Stimulated activated CD8-positive, alpha-beta memory T cell treated with anti-CD3 and anti-CD28 coated beads, Interleukin-15, amount 100 ng/mL, for 24 hours (primary cell): ENCODE measurements at places on chromosomes 6 and 20.

- no peak for DNase-seq
Measured at GRCh38 chr6:90413396-90413795, 116.8 kb upstream of the BACH2 start.

GRCh38 chr6:129859524-129859923, 1.6 kb downstream of the TMEM244 start:
- no peak for DNase-seq

DNA sequence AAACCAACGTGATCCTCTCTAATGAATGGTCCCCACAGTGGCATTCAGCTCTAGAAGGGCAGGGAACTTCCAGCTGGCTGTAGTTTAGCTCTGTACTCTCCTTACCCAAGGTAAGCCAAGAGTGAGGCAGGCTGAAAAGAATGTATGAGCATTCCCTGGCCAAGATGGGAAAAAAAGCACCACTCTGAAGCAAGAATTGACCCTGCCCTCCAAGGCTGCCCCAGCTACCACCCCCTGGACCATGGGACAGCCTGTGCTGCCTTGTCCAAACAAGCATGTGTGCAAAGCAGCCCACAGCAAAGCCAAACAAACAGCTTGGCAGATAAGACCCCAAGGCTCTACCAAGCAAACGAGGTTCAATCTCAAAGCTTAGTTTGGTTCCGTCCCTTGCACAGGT, 73.9 kb downstream of the GFOD1 start:
- no peak for DNase-seq

GRCh38 chr6:159862103-159862502, 28.7 kb upstream of the MAS1 start:
- no peak for DNase-seq

DNA sequence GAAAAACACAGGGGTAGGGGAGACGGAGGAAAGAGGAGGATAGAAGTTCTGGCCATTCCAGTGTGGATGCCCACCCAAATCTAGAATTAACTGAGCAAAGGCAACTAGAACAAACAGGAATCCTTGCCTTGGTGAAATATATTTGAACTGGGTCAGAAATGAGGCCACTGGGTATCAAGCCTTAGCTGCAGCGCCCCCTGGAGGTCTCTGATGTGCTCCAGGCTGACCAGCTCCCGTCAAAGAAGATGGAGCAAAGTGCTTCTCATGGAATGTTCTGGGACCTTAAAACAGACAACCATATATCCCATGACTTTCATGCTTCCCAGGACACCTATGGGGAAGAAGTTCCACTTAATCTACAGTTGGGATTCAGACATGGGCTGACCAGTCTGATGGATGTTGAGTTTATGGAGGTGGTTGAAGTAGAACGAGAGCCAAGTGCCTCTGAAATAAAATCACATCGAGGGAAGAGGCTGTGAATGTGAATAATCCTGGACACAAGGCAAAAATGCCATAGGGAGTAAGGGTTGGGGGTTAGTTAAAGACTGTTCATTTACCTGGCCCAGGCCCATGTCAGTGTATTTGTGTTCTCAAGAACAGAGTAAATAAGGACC, 50.4 kb downstream of the HLA-DPB1 start:
- DNase-seq = peak; percentile 48

DNA sequence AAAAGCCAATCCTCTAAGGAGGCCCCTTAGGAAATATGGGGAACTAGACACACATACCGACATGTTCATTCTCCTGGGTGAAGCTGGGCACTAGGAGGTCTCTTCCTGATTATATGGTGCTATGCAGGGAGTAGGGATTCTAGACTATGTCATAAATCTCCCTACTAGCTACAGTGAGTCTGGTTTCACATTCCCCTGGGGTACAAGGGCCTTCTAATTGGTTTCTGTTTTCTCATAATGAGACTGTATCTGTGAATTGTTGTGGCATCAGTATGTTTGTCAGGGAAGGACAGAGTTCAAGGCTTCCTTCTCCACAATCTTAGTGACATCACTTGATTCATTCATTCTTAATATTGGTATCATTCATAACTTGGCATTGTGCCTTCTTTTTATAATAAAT, 103.5 kb downstream of the TINAG start:
- no peak for DNase-seq

- no peak for DNase-seq
Measured at GRCh38 chr6:102761872-102762271, 1368.4 kb downstream of the GRIK2 start.

GRCh38 chr20:11379257-11380011, 538.3 kb upstream of the BTBD3 start:
- no peak for DNase-seq

GRCh38 chr6:104095661-104096416, 763.9 kb downstream of the HACE1 start:
- DNase-seq = no peak

DNA sequence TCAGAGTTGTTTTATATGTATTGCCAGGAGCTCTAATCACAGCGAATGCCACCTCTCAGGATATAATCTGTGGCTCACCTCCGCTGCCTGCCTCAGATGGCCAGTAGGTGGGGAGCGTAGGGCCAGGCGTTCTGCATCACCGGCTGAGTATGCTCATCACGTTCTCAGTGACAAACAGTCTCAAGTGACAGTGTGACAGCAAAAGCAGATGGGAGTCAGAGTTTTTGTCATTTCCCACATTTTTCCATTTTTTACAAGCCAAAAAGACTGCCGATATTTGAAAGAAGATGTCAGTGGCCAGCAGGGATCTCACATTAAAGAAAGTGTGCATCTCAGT, 208.7 kb downstream of the ALDH8A1 start:
- DNase-seq = no peak

DNA sequence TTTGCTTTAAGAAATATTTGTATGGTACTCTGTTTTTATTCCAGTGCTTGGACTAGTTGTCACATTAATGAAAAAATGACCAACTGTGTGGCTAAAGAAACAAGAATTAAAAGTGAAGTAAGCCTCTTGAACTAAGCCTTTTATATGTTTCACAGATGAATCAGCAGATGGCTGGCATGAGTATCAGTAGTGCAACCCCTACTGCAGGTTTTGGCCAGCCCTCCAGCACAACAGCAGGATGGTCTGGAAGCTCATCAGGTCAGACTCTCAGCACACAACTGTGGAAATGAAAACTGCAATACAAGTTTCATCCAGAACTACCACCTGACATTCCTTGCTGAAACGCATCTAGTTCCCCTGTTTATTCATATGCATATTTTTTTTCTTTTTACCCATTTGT, 96.8 kb downstream of the B3GAT2 start:
- no peak for DNase-seq

DNA sequence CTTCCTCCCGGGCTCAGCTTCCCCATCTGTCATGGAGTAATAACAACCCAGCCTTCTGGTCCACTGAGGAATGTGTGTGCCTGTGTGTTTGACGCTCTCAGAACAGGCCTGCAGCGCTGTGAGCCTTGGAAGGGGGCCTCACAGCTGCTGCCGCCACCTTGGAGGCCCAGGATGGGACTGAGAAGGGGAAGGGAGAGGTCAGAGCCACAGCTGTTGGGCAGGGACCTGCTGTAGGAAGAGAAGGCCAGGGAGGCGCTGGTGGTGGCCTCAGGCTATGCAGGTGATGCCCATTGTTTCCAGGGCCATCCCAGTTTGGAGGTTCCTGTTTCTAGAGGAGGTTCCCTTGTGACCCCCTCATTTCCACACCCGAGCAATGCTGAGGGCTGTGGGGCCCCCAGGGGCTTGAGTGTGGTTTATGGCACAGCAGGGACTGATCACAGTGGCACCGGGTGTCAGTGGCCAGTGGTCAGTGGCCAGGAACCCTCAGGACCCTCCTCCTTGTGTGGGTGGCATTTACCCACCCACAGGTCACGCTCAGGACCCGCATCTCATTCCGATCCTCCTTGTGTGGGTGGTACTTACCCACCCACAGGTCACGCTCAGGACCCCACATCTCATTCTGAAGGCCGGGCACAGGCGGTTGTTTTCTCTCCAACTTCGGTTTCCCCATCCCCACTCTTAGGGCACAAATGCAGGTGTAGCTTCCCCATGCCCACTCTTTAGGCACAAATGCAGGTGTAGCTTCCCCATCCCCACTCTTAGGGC, 14.0 kb downstream of the TPD52L2 start:
- DNase-seq = no peak
